Neuronal stem cell (in vitro differentiated cells): ENCODE measurements at places on chromosomes 6 and 20.

DNA sequence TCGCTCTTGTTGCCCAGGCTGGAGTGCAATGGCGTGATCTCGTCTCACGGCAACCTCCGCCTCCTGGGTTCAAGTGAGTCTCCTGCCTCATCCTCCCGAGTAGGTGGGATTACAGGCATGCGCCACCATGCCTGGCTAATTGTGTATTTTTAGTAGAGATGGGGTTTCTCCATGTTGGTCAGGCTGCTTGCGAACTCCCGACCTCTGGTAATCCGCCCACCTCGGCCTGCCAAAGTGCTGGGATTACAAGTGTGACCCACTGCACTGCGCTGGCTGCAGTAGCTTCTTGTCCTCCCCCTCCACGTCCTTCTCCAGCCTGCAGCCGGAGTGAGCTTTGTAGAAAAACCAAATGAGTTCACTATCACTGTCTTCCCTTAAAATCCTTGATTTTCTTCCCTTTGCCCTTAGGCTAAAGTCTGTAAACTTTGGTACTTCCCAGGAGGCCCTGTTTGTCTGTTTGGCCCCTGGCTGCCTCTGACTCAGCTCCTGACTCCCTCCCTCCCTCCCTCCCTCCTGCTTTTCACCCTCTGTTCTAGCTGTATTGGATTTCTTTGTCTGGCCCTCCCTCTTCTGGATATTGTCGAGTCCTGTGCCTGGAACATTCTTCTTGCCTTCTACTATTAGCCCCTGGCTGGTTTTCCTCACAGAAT, 12.9 kb downstream of the PARD6B start:
- DNase-seq = no peak

- DNase-seq = no peak
These were observed 122.2 kb downstream of the UNC5CL start for GRCh38 chr6:40916845-40917244.

DNA sequence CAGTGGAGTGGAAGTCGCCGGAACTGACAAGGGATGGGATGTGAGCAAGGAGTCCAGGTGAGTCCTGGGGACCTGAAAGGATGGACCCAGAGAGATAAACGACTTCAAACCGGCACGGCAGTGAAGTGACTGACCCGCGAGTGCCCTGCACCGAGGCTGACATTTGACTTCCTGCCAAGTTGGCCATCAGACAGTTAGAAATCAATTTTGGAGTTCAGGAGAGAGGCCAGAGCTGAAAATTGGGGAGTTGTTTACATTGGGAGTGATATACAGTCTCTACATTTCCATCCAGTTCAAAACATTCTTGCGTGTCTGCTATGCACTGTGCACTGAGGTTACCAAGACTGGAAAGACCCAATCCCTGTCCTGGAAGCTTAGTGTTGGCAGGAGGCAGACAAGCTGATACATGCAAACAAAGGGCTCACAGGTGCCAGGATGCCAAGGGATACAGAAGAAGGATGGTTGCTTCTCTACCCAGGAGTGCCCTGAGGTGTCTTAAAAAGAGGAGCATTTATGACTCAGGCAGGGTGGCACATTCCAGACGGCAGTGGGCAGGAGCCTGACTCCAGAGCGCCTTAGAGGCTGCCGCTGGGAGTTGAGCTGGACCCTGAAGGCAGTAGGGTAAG, 186.6 kb downstream of the MTHFD1L start:
- DNase-seq = no peak

GRCh38 chr6:32970413-32971241, 2.2 kb downstream of the BRD2 start:
- peak; percentile 70 for DNase-seq

GRCh38 chr20:50859161-50859560, 64.3 kb downstream of the BCAS4 start:
- no peak for DNase-seq

GRCh38 chr6:46933751-46934150, 12.0 kb upstream of the ADGRF5 start:
- DNase-seq = no peak

GRCh38 chr20:24948939-24949679, at the start of gene CST7:
CST7 (plus strand) TSS chr20:24949269; CDS start chr20:24949506, 237 bp downstream.
- no peak for DNase-seq

- no peak for DNase-seq
These were observed 421.1 kb downstream of the QKI start for GRCh38 chr6:163835439-163836171.

- DNase-seq = no peak
These were observed 164.0 kb downstream of the TBC1D7 start for GRCh38 chr6:13164291-13164690.

- DNase-seq = no peak
These were observed 24.2 kb downstream of the POFUT1 start for GRCh38 chr20:32231847-32232246.

DNA sequence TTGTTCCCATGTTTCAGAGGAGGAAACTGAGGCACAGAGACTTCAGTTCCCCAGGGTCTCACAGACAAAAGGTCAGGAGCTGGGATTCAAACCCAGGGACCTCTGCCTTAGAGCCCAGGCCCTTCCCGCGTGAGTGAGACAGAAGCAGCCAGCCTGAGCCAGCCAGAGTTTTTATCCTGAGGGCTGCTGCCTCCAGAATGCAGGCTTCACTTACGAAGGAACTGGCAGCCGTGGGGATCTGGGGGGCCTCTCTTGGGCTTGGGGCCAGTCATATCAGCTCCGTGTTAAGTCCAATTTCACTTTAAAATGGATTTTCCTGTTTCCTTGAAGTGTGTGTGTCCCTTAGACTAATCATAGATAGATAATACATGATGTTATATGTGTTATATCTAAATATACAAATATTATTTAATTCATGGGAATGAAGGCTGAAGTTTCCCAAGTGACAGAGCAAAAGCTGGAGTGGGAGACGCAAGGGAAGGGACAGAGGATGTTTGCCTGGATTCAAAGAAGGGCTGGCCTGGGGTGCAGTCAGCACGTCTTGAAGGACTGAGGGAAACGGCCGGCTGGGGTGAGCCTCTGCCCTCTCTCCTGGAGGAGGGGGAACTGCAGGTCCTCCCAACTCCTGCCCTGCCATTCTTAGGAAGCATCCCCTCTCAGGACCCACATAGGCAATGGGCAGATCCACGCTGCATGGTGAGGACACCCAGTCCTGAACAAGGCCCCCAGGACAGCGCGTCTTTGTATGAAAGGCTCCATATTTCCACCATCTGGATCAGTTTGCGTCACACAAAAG, 320.1 kb downstream of the CDH4 start:
- no peak for DNase-seq

DNA sequence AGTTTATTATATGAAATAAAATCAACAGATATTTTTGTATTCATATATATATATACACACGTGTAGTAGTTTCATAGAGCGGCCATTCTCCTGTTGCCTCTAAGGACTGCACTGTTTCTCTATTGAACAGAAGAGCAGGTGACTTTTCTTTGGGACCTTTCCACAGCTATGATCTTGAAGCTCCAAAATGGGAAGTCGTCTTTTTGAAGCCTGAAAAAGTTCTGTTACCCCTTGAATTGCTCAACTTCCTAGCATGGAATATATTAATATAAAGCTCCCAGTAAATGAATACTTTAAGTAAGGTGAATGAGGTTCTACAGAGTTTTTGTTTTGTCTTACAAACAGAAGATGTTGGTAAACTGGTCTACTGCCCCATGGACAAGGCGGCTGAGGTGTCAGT, 42.2 kb upstream of the ADTRP start:
- no peak for DNase-seq

GRCh38 chr6:92587525-92587924, 831.8 kb downstream of the EPHA7 start:
- no peak for DNase-seq

- DNase-seq = no peak
These were observed 92.9 kb downstream of the FOXC1 start for GRCh38 chr6:1702580-1703051.

DNA sequence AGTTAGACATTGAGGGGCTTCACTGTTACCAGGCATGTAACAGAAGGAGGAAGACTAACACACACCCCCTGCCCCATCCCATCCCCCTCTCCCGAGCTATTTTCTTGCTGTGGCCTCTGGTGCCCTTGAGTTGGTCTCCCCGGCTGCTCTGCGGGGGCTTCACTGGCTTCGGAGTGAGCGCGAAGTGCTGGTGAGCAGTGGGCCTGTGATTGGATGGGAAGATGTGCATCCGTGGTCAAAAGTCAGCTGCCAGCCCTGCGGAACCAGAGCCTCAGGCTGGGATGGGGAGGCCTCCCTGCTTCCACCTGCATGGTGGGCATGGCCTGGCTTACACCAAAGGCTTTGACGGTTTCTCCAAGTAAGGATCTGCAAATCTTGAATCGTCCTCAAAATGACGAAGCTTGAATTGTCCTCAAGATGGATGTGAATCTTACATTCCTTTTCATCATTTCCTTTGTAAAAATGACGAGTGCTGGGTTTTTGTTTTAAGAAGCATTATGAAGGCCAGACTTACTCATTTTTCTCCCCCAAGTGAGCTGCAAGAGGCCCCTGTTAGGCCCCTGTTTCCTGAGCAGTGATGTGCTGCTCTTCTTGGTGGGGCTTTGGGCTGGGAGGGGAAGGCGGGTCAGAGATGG, 23.7 kb downstream of the SPATA2 start:
- no peak for DNase-seq

GRCh38 chr20:38812709-38813573, 7.4 kb downstream of the PPP1R16B start:
- no peak for DNase-seq

DNA sequence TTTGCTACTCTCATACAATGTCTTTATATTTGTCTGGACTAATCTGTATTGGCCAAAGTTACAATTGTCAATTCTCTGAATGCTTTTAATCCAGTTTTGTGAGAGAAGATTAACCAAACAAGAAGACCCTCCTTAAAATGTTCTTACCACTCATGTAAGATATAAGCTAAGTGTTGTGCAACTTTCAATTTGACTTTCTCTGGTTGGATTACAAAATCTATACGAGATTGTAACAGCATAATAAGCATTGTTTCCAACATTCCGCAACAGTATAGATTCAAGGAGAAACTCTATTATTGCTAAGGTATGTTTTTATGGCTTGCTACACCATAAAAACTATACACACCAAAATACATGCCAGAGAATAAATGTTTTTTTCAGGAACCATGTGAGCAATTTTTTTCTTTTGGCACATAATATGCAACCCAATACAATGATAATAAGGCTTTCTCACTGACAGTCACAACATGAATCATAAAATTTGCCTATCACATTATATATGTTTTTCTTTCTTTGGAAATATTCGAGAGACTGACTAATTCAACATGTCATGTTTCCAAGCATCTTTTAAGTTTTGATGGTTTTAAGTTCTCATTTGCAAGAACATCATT, 12.2 kb upstream of the TRPC4AP start:
- DNase-seq = no peak

- no peak for DNase-seq
These were observed 63.3 kb downstream of the MYLK4 start for GRCh38 chr6:2687456-2687855.

- DNase-seq = no peak
These were observed 563.5 kb upstream of the AGPAT4 start for GRCh38 chr6:161837449-161837735.

GRCh38 chr6:47075741-47076421, 33.7 kb upstream of the ADGRF1 start:
- no peak for DNase-seq

DNA sequence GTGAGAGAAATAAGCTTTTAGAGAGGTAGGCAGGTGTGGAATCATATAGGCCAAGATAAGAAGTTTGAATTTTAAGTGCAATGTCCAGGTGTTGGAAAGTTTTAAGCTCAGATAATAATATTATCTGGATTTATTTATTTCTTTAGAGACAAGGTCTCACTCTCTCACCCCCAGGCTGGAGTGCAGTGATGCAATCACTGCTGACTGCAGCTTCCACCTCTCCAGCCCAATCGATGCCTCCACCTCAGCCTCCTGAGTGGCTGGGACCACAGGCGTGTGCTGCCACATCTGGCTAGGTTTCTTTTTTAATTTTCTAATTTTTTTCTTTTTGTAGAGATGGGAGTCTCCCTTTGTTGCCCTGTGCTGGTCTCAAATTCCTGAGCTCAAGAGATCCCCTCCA, 5.5 kb upstream of the MAS1L start:
- no peak for DNase-seq

GRCh38 chr6:40585651-40586269, 1.4 kb downstream of the LRFN2 start:
- DNase-seq = peak; percentile 49

GRCh38 chr6:112287577-112288225, 33.3 kb upstream of the LAMA4 start:
- DNase-seq = no peak

DNA sequence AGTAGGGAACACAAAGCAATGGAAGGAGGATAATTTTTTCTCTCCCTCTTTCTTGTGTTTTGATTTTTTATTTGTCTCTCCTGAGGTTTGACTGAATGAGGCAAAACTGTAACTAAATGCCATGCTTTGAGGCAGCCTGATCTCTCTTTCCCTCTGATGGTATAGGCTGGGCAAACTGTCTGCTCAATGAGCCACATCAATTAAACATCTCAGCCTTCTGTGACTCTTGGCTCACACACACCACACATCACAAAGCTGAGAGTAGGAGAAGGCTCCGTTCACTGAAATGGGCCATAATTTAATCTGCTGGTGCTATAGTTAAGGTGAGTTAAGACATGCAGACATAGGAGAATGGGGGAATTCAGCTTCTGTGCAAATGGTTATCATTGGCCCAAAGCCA, 28.1 kb upstream of the SCGN start:
- DNase-seq = no peak

GRCh38 chr6:145963216-145964068, 716 bp downstream of the SHPRH start:
- DNase-seq = peak; percentile 1

- no peak for DNase-seq
These were observed 43.4 kb upstream of the CDYL start for GRCh38 chr6:4732691-4733315.

GRCh38 chr6:68726337-68726736, 91.3 kb downstream of the ADGRB3 start:
- DNase-seq = no peak

GRCh38 chr6:4563877-4564276, 212.3 kb upstream of the CDYL start:
- no peak for DNase-seq

GRCh38 chr6:12637960-12638641, 78.5 kb upstream of the PHACTR1 start:
- peak; percentile 56 for DNase-seq

- DNase-seq = peak; percentile 63
These were observed 24.1 kb downstream of the COX4I2 start for GRCh38 chr20:31661625-31662371.

- DNase-seq = no peak
These were observed 90.6 kb downstream of the MRPL14 start for GRCh38 chr6:44036699-44037101.

DNA sequence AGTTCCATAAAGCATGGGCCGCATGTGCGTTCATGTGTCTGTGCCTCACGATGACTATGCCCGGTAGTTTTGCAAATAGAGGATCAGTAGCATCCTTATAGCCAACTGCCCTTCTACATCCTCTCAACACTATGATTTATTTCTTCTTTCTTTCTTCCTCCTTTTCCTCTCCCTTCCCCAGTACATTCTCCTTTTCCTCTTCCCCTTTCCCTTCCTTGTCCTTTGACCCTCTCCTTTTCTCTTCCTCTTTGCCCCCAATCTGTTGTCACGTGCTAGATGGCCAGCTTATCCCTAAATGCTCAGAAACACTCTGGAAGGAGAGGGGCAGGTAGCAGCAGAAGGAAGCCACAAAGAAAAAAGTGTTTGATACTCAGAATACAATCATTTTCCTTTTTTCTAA, 20.2 kb upstream of the ADGRF1 start:
- DNase-seq = no peak

GRCh38 chr20:49768204-49769047, 44.2 kb upstream of the SLC9A8 start:
- DNase-seq = no peak

GRCh38 chr6:145544041-145544440, 191.3 kb downstream of the EPM2A start:
- DNase-seq = no peak

GRCh38 chr6:36650848-36651478, 27.6 kb upstream of the CDKN1A start:
- no peak for DNase-seq
